Iris pigment epithelial cell (primary cell): ENCODE measurements at places on chromosomes 5 and 9.

DNA sequence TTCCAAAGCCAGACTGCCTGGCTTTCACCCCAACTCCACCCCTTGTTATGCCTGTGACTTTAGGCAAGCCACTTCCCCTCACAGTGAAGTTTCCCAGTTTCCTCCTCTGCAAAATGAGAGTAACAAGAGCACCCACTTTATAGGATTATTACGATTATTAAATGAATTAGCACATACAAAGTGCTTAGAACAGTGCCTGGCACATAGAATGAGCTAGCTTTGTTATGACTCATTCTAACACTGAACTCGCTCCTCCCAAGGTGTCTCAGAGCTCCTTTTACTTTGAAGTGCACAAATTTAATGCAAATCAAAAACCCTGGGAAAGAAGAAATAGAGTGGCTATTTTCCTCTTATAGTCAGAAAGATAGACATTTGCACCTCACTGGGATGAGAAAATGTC lies 34.3 kb downstream of the DNAH5 start:
- DNase-seq, result no peak

- peak; percentile 4 for DNase-seq
These were observed 285.2 kb upstream of the SEMA6A start for GRCh38 chr5:116859666-116860320.

DNA sequence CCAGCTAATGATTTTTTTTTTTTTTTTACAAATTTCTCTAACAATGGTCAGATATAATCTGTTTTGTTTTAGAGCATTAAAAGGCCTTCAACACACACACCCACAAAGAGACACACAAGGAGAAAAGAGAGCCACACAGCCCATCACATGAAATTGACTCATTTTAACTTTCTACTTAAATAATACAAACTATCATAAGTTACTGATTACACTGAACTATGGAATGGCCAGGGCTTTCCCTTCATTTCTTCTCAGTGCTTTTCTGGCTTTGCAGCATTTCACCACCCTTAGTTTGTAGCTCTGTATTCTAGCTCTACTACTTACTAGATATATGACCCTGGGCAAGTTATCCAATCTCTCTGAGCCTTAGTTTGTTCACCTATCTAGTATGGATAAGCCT lies 13.2 kb downstream of the REEP5 start:
- no peak for DNase-seq

- DNase-seq, result no peak
These were observed 96.5 kb upstream of the PITX1 start for GRCh38 chr5:135130261-135131215.

GRCh38 chr5:42490831-42491230 lies 67.6 kb downstream of the GHR start:
- no peak for DNase-seq

- no peak for DNase-seq
These were observed 4.3 kb downstream of the RHOBTB3 start for GRCh38 chr5:95735406-95735805.

DNA sequence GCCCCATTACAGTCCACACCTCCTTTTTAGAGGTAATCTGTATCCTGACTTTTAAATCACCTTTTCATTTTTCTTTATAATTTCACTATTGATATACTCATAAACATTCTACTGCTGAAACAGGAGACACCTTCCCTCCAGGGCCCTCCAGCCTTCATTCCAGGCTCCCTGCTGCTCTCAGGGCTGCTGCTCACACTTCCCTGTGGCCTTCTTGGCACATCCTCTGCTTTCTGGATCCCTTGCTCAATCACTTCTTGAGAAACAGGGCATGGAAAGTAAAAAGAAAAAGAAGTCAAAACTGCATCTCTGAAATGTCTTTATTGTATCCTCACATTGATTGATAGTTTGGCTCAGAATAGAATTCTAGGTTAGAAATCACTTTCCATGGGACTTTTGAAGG lies 19.3 kb upstream of the WNT8A start:
- DNase-seq, result no peak

DNA sequence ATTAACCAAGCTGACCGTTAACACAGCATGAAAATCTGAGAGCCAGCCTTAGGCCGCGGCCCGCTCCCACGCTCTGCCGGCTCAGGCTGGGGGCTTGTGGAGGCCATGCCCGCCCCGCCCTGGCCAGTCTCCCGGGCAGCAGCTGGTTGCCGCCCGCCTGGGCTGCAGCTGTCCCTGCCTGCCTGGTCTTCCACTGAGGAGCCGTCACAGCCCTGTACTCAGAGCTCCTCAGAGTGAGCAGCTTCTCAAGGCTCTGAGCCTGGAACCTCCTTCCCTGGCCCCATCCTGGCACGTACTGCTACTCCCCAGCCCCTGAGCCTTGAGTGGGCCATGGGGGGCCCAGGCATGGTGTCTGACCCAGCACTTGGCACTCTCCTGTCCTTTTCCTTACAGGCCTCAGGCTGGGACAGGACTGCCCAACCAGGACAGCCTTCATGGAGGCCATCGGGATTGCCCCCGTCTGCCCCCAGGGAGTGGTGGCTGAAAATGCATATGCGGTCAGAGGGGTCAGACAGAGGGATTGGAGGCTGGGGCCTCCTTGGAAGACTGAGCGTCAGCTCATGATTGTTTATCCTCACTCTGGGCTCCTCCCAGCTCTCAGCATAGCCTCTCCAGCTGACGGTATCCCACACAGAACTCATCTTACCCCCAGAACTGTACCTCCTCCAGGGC lies 11.9 kb downstream of the FGFR4 start:
- peak; percentile 40 for DNase-seq

GRCh38 chr5:125014202-125014601 lies 267.8 kb upstream of the ZNF608 start:
- DNase-seq, result no peak

DNA sequence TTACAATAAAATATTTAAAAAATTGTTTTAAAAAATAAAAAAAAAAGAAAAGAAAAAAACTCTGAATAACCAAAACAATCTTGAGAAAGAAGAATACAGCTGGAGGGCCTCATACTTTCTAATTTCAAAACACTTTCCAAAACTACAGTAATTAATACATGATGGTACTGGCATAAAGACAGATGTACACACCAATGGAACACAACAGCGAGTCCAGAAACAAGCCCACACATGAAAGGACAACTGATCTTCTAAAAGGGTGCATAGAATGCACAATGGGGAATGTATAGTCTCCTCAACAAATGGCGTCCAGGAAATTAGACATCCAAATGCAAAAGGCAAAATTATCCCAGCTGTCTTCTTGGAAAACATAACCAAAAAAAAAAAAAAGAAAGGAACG lies 99.6 kb downstream of the LURAP1L start:
- DNase-seq, result no peak

- DNase-seq, result no peak
These were observed 389.2 kb upstream of the NUDT12 start for GRCh38 chr5:103951776-103952175.

- DNase-seq, result no peak
These were observed 11.5 kb downstream of the FSD1L start for GRCh38 chr9:105459336-105459735.
